ENCODE measurements at places on chromosomes 5 and 9.

- no peak for DNase-seq
Observed at GRCh38 chr5:169875091-169875728, 105.1 kb downstream of the INSYN2B start.

DNA sequence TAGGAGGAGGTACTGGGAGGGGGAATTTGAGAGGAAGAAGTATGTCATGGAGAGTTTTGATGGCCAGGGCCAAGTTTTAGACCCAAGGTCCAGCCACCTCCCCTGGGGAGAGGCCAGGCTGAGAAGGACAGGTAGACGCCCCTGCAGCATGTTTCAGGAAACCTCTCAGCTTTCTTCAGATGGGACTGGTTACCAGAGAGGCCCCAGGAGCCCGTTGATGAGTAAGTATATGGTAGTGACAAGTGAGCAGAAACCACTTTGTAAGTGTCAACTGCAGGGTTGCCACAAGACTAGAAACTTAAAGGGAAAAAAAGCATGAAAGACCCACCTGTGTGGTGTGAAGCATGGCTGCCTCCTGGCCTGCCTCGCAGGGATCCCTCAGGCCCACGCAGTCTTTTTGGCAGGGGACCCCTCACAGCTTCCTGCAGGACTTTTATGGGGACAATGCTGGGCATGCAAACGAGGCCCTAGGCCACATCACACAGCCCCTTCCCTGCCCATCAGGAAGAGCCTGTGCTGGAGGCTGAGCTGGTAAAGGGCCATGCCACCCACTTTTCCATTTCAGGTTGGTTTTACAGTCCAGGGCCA lies 255.9 kb downstream of the FSTL4 start:
- DNase-seq: no peak

DNA sequence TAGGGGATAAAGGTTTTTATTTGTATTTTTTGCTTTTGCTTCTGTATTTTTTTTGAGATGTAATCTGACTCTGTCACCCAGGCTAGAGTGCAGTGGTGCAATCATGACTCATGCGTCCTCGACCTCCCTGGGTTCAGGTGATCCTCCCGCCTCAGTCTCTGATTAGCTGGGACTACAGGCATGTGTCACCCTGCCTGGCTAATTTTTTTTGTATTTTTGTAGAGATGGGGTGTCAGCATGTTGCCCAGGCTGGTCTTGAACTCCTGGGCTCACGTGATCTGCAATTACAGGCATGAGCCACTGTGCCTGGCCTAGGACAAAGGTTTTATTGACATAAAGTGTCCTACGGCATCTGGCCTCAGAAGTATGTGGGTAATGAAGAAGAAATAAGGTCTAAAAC lies 297.1 kb upstream of the C9orf72 start:
- peak; percentile 10 for DNase-seq

DNA sequence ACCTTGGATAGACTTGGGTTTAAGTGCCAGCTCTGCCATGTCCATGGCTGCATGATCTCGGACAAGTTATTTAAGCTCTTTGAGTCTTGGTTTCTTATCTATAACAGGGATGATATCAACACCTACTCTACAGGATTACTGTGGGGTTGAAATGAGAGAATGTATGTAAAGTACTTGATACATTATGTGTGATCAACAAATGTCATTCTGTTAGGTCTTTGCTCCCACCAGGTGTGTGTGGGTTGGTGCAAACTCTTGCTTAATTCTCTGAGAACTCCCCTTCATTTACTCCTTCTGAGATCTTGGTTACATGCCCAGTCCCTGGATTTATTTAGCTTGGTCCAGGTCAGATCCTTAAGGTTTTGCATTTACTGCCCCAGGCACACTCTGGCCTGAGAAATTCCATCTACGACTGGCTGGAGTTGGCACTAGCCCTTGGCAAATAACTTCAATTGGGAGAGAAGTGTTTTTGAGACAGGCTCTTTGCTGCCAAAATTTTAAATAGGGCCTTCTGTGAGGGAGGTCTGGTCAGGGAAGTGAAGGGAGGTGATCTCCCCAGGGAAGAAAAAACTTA lies 63.5 kb upstream of the KLF9 start:
- no peak for DNase-seq

DNA sequence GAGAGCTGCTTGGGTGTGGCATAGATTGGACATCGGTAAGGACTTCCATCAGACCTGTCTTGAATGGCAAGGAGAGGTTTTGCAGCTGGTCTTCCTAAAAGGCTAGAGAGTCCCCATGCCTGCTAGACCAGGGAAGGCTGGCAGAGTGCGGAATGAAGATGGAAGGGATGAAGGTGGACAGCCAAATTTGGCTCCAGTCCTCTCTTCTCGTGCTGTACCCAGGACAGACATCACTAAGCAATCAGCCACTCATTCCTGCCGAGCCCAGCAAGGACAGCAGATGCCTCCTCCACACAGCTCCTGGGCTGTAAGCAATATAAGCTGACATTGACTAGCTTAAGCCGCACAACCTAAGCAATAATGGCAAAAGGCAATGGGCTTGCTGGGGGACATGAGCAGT lies 112.0 kb downstream of the OLFM1 start:
- DNase-seq: no peak

DNA sequence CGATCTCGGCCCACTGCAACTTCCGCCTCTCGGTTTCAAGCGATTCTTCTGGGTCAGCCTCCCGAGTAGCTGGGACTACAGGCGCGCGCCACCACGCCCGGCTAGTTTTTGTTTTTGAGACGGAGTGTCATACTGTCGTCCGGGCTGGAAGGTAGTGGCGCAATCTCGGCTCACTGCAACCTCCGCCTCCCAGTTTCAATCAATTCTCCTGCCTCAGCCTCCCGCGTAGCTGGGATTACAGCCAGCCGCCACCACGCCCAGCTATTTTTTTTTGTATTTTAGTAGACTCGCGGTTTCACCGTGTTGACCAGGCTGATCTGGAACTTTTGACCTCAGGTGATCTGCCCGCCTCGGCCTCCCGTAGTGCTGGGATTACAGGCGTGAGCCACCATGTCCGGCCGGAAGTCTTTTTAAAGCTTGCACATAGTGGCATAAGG lies 1.2 kb downstream of the SMC5 start:
- DNase-seq: no peak

- no peak for DNase-seq
Observed at GRCh38 chr5:149707097-149707496, 23.0 kb upstream of the PPARGC1B start.

DNA sequence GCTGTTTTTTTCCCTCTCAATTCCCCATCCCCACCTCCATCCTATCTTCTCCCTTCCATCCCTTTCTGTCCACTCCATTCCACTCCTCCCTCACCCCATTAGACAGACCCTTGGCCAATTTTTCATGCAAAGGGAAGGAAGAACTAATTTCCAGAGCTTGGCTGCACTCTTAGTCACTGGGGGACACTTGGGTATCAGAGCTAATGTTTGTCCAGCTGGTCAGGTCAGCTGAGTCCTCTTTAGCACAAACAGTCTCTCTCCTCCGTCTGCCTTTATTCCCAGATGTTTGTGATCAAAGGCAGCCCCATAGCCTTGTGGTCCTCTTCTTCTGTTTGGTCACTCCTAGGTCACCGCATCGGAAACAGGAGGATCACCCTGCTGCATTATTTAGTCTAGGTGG lies 148.5 kb downstream of the NMUR2 start:
- no peak for DNase-seq

- peak; percentile 75 for DNase-seq
Observed at GRCh38 chr5:164013077-164013670, 507.8 kb downstream of the MAT2B start.

DNA sequence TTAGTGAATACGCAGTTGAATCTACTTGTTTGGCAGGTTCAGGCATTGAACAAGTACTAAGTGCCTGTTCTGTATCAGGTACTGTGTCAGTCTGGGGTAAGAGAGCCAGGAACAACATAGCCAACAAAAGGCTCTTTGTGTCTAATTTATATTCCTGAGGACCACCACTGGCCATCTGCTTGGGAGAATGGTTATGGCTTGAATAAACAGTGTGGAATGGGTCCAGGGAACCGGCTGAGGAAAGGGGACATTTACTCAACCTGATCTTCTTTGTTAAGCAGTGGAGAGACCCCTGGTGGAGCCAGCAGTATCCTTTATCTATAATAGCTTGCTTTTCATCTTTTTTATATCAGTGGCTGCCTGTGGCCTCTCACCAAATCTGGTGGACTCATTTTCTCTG lies 38.6 kb downstream of the EXOSC2 start:
- DNase-seq: no peak

- DNase-seq: no peak
Observed at GRCh38 chr5:105952875-105953274, 1717.9 kb downstream of the EFNA5 start.

GRCh38 chr9:92501671-92502393 lies 19.5 kb upstream of the ASPN start:
- DNase-seq: no peak

- peak; percentile 91 for DNase-seq
Observed at GRCh38 chr5:59069438-59070079, 486.7 kb downstream of the RAB3C start.

DNA sequence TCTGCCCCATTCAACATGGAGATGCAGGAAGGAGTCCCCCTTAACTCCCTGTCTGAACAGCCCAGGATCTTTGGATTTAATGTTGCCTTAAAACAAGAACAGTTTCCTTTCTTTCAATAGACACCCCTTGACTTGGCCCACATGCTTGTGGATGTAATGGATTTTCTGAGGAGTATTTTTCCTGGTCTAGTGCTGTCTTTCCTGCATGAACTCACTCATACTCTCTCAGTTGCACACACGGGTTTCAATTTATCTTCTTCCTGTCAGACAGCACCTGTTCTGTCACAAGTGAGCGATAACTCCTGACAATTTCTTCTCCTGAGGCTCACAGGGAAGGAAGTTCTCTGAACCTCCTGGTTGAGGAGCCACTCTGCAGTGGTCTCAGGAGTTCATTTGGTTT lies 85.1 kb downstream of the ACER2 start:
- DNase-seq: no peak

GRCh38 chr5:169993485-169993790 lies 13.1 kb upstream of the INSYN2B start:
- DNase-seq: no peak

DNA sequence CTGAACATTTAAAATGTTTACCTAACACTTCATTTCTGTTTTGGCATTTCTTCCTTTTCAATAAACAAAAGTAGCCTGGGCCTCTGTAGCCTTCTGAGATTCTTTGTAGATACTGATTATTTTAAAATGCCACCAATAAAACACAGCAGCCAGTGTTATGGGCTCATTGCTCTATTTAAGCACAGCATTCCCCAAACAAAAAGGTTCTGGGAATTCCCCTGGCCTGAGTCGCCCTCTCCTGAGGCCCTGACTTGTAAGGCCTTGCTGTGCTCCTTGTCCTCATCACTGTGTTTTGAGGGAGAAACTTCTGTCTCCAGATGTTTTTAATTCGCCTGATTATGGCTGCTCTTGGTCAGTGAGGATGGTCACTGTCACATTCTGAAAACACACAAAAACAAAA lies 33.0 kb upstream of the CTXN3 start:
- DNase-seq: peak; percentile 39

- DNase-seq: no peak
Observed at GRCh38 chr9:133415170-133415569, 2.6 kb downstream of the REXO4 start.

DNA sequence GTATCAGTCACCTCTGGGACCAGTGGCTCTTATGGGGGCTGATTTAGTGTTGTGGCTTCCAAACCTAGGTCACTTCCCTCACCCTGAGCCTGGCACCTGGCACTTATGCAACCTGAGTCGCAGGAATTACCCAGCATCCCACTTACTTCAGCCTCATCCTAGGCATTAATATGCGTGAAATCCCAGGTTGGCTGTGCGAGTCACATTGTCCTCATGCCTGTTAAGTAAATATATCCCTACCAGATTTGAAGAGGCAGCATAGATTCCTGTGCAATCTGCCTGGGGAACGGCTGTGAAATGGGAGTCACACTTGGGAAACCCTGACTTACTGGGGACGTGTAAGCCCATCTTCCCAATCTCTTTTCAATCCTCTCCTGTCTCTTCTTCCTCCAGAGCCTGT lies 42.7 kb upstream of the AKNA start:
- no peak for DNase-seq

Measured in fibroblast of skin of back (primary cell).